ENCODE measurements at places on chromosomes 13 and 19. TPM values are rescaled to one million over a fixed set of nuclear protein-coding genes. Genes with fewer than 3 reads are reported as not detected.

The FCER2 gene
- total RNA-seq = not detected

The MYBPC2 gene
- not detected for total RNA-seq

The ERICH6B gene
- total RNA-seq = not detected

The C19orf73 gene
- 2.0 TPM for total RNA-seq

The CLEC17A gene
- not detected for total RNA-seq

The DCT gene
- not detected for total RNA-seq

The FOXA3 gene
- 19.9 TPM for total RNA-seq

The PSG7 gene
- not detected for total RNA-seq

The SIGLEC9 gene
- not detected for total RNA-seq

The GZMM gene
- 0.42 TPM for total RNA-seq

- no peak for DNase-seq
Measured at GRCh38 chr19:28020619-28021258, 1192.2 kb downstream of the UQCRFS1 start.

DNA sequence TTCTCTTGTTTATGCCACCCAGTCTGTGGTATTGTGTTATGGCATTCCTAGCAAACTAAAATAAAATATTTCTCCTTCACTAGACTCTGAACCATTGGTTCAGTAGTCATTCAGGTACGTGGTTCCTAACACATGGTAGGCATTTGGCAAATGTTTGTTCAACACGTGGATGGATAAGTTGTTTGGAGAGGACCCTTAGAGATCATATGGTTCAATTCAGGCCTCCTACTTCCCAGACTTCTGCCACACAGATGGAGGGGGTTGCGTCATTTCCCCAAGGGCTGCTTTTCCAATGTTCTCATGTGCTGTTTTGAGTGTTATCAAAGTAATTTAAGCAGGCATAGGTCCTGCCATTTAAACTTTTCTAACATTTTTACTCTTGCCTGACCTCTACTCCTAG is 6.7 kb downstream of the CXCL17 start:
- DNase-seq = no peak

GRCh38 chr19:3281026-3281425 is 56.6 kb downstream of the CELF5 start:
- no peak for DNase-seq

DNA sequence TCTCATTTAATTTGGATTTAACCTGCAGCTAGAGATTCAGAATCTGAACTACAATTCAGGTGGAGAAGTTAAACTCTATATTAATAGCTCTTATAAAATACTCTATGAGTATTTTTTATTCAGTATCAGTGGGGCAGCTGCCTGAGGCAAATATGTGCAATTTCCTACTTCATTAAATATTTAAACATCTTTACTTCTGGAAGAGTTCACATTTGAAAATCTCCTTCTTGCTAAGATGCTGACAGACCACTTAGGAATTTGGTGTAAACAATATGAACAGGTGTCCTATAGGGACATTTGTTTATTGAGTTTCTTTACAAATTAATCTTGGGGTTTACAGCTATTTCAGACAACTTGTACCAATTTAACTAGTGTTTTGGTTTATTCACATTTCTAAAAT is 20.4 kb downstream of the STARD13 start:
- DNase-seq = no peak

GRCh38 chr13:37069597-37070103 is 10.2 kb upstream of the SUPT20H start:
- no peak for DNase-seq

- DNase-seq = no peak
Measured at GRCh38 chr13:21075011-21075378, 13.6 kb upstream of the LATS2 start.

- DNase-seq = no peak
Measured at GRCh38 chr13:42119875-42120274, 71.4 kb downstream of the DGKH start.

- DNase-seq = no peak
Measured at GRCh38 chr13:43360892-43361610, 337.7 kb downstream of the DNAJC15 start.

DNA sequence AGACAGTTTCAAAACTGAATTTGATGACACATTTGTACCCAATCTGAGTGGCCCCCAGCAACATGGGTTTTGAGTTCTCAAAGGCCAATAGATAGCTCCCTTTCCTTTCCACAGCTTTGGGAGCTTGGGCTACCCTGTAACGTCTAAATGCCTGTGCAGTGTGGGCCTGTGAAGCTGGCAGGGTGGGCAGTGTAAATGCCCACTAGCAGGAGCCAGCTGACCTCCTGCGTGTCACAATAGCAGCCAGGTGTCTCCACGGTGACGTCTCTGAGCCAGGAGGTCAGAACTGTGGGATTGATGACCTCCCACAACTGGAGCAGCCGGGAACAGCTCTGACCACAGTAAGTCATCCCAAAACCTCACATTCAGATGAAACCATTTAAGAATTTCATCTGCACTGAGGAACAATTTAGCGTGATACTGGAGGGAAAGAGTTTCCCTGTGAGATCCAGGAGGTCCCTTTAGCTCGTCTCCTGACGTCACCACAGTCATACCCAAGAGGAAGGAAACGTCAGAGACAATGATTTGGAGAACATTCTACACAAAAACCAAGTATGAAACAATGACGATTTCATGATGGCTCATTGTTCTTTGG is at the start of gene IPO5:
TSS of gene IPO5 (plus strand) at position 300 of the 595 bp plus-strand sequence. CDS start 23,022 bp downstream, outside the sequence.
- no peak for DNase-seq

GRCh38 chr13:32047088-32047487 is 15.5 kb downstream of the FRY start:
- DNase-seq = no peak

Data from Calu3 (cell line).